ENCODE measurements at places on chromosomes 1 and 21.

- DNase-seq: no peak
Observed at GRCh38 chr1:110727246-110727645, 52.5 kb upstream of the KCNA3 start.

DNA sequence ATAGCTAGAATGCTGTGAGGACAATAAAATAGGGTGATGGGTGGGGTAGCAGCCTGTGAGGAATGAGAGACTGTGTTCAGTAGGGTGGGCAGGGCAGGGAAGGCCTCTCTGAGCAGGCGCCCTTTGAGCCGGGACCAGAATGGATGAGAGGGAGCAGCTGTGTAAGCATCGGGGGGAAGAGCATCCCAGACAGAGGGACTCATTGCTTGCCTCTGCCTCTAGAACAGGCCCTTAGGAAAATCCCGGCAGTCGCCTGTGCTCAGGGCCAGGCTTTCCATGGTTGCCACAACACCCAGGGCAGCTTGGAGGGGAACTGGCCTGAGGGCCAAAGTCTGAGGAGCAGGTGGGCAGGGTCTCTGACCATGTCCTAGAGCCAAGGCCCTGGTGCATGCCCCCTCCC, 774 bp downstream of the SLC2A7 start:
- no peak for DNase-seq

DNA sequence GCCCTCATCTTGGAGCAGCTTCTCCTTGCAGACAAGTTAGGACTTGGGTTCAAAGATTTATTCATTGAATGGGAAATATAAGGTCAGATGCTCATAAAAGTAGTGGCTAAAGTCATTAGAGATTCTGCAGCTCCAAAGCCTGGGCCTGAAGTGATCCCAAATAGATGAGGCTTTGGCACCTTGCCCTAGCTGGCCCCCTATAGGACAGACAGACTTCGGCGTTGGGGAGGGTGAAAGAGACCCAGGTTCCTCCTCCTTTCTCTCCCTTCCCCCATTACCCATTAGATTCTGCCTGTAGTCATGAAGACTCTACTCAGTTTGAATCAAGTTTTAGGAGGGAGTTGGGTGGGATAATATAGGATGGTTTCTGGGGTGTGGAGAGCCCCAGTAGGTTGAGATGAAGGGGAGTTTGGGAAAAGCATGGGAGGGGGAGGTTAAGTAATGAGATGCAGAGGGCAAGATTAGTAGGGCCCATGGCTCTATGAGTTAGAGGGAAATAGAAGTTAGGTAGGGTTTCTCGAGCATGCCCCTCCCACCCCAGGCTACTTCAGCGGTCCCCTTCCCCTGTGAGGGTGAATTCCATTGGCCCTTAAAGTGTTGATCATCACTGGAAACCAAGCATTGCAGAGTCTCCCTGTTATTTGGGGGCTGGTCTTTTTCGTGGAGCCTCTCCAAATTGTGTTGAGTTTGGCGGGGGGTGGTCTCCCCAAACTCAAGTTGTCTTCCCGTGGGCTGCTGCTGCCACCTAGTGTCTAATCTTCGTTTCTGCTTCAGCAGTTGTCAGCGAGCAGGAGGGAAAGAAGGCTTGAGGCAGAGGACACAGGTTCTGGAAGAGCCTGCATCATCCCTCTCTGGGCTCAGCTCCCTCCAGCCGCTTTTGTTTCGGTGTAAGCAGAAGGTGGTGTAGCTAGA, 2.1 kb upstream of the AHDC1 start:
- peak; percentile 69 for DNase-seq

DNA sequence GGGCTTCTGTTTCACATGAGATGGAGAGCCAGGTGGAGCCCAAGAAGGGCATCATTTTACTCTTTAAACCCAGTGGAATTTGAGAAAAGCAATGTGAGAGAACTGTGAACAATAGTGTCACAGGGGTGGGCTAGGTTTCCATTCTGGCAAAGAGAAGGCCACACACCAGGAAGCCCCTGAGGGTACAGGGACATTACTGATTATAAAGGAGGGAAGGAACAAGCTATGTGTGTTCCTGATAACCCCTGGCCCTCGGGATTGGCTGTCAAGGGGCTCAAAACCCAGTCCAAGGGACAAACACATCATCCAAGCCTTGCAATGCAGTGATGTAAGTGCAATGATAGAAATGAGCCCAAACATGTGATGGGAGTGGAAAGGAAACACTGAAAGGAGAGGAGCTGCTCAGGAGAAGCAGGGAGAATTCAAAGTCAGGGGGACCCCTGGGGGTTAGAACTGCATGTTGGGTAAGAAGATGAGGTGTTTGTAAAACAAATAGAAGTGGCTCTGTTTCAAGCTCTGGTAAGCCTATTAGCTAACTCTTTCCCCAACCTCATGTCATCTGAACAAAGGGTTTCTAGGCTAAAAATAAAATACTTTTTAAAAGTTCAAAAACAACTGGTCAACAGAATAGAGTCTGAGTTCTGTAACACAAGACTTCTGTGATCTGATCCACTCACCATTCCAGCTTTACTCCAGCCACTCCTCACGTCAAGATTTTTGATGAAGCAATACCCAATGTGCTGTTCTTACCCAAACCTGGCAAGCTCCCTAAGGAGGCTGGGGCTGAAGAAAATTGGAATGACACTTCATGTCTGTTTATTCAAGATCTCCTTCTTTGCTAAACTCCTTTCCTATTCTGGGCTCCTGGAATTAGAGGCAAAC, 51.1 kb upstream of the IL12RB2 start:
- no peak for DNase-seq

DNA sequence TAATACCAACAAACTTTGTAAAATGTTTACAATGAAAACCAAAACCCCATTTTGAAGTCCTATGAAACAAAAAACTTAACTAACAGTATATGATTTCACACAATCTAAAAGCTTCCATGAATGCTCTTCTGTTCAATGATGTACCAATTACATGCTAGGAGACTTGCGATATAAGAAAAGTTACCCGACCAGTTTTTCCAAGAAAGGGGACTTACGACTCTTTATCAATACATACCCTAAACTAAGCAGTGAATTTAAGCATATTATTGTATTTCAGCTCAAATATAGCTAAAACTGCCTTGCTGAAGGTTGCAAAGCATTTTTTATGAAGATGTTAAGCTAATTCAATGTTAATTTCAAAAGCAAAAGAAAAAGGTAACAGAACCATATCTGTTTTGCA, 15.6 kb downstream of the SSX2IP start:
- no peak for DNase-seq

DNA sequence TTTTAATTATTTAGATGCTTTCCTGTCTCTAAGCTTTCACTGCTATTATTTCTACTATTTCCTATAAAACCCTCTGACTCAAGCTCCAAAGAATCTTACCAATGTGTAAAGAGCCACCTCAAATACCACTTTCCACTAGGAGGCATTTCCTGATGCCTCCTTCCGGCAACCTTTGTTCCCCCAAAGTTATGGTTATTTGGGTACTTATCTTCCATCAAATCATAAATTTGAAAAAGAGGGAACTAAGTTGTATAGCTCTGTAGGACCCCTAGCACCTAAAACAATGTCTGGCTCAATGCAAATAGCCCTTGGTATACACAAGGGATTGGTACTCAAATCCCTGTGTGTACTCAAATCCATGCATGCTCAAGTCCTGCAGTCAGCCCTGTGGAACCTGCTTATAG, 79.6 kb downstream of the NME7 start:
- DNase-seq: peak; percentile 9

GRCh38 chr1:221664253-221664652, 77.6 kb downstream of the DUSP10 start:
- no peak for DNase-seq

- DNase-seq: no peak
Observed at GRCh38 chr1:19656780-19657466, 7.8 kb upstream of the HTR6 start.

DNA sequence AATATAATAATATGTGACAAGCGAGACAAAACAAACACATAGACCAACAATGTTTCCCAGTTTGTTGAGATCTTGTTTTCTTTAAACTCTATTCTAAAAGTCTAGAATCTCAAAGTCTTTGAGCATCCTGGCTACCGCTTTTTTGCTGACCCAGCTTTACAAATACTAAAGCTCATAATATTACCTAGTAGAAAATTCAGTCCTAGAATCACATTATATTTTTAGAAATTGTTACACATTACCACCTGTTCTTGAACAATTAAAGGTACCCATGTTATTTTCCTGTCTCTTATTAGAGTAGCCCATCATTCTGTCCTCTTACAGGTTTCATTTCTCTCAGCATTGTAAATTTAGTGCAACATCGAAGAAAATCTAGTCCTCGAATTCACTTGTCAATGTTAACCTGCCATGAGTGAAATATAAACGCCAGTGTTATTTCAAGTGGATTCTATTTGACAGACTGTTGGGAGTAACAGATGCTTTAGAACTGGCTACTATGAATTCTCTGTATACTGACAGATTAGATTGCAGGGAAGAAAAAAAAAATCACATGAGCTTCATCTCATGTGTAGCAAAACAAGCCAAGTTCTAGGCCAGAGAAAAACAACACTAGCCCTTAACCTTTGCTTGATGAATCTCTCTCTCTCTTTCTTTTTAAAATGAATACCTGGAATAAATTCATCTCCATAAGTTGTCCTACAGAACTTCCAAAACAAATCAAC, 851.2 kb upstream of the ADAMTS5 start:
- no peak for DNase-seq

GRCh38 chr1:37741130-37741529, 23.8 kb downstream of the EPHA10 start:
- no peak for DNase-seq

- peak; percentile 85 for DNase-seq
Observed at GRCh38 chr1:110196917-110197765, 13.0 kb upstream of the KCNC4 start.

- DNase-seq: no peak
Observed at GRCh38 chr21:17444828-17445227, 68.0 kb upstream of the CXADR start.

DNA sequence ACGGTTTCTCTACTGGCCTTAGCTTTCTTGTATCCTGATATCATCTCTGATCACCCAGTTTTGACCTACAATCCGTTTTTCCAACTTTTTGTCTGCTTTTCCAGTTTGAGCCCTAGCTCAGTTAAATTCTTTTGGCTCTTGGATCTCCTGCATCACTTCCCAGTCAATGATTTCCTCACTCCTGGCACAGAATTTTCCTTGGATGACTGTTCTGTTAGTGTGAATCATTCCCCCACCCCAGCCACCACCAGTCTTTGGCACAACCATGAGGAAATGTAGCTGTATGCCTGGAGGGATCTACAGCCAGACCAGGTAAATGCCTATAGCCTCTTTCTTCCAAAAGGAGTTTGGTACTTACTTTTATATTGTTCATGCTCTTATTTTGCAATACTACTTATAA, 187.2 kb upstream of the PTGFR start:
- DNase-seq: peak; percentile 76

- DNase-seq: no peak
Observed at GRCh38 chr1:33547576-33547975, 75.1 kb downstream of the ZSCAN20 start.

DNA sequence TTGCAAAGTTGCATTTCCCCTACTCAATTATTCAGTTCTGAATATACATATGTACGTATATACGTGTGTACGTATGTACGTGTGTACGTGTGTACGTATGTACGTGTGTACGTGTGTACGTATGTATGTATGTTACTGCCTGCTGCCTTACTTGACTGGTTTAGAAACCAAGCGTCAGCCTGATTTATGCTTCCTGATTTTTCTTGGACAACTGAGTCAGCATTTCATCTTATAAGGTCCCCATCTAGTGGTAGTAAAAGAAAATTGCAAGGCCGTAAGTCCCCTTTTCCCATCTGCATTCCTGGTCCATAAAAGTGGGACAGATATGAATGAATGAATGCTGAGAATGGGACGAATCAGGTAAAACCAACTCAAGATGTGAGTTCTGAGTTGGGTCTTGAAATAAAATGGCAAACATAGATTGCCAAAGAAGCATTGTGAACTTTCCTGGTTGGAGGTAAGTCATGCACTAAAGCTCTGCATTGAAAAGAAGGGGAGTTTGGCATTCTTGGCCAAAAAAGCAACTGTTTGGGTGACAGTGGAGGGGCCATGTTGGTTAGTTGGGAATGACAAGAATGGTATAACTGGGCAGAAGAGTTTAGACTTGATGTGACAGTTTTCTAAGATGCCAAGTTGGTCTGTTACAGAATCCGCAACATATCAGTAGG, 76.4 kb upstream of the DNAH14 start:
- peak; percentile 53 for DNase-seq
